ENCODE measurements at places on chromosomes 2 and 18.

- DNase-seq: no peak
Measured at GRCh38 chr2:135212757-135213156, 160.7 kb downstream of the RAB3GAP1 start.

- no peak for DNase-seq
Measured at GRCh38 chr18:58616446-58616845, 12.4 kb downstream of the ALPK2 start.

GRCh38 chr18:58225101-58225500 lies 181.1 kb downstream of the NEDD4L start:
- DNase-seq: no peak

GRCh38 chr2:135825550-135826176 lies 11.3 kb downstream of the LCT start:
- DNase-seq: no peak

DNA sequence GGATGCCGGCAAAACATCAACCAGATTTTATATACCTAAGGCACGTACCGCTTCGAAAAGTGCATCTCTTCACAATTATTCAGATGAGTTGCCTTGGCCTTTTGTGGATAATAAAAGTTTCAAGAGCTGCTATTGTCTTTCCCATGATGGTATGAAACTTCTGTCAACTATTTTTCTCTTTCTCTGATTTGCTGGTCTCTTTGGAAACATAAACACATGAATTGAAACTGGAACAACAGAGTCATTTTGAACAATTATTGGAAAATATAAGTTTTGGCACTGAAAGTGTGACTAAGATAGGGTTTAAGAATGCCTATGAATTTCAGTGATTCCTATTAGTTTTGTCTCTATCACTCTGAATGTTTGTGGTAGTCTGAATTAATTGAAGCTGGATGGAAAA lies 109.9 kb downstream of the DPP4 start:
- DNase-seq: no peak

GRCh38 chr2:175463589-175464310 lies 282.2 kb upstream of the ATP5MC3 start:
- DNase-seq: no peak

GRCh38 chr2:23563673-23564614 lies 179.0 kb downstream of the KLHL29 start:
- DNase-seq: no peak

GRCh38 chr2:118856330-118856977 lies 9.0 kb upstream of the EN1 start:
- DNase-seq: no peak

GRCh38 chr2:74576863-74577229 lies 22.3 kb downstream of the DOK1 start:
- DNase-seq: no peak

DNA sequence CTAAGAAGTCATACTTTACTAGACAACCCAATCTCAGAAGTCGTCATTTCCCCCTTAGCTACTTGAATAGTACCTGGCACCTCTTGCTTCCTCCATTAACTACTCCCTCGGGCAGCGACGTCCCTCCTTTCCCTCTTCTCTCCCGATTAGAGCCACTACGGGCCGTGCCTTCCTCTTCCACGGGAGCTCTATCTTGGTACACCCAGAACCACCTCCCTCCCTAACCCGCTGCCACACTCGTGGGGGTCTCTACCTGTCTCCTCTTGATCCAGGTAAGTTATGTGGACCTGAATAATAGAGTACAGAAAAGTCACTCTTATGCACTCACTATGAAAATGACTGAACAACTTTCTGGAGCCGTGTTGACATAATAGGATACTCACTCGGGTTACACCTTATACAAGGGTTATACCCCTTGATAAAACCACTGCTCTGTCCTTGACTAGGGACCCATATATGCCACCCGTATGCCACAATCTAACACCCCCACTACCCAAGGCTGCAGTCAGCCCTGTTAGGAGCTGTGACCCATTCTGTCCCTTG lies 595 bp upstream of the HDHD2 start:
- DNase-seq: peak; percentile 15

- DNase-seq: no peak
Measured at GRCh38 chr2:197372592-197372991, 62.0 kb upstream of the ANKRD44 start.

DNA sequence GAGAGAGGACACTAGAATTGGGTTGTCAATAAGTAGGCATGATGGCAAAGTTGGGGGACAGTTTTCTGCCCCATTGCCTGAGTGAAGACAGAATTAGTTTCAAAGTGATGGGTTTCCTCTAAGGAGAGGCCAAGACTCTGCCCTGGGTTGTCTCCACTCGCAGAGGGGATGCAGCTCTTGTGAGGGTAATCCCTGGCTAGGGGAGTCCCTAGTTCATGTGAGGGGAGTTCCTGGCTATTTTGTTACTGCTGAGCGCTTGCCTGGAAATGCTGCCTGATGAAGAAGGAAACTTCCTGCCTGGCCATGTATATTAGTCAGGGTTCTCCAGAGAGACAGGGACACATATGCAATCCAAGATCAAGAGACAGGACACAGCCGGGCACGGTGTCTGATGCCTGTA lies 501.5 kb downstream of the BCL11A start:
- DNase-seq: no peak

DNA sequence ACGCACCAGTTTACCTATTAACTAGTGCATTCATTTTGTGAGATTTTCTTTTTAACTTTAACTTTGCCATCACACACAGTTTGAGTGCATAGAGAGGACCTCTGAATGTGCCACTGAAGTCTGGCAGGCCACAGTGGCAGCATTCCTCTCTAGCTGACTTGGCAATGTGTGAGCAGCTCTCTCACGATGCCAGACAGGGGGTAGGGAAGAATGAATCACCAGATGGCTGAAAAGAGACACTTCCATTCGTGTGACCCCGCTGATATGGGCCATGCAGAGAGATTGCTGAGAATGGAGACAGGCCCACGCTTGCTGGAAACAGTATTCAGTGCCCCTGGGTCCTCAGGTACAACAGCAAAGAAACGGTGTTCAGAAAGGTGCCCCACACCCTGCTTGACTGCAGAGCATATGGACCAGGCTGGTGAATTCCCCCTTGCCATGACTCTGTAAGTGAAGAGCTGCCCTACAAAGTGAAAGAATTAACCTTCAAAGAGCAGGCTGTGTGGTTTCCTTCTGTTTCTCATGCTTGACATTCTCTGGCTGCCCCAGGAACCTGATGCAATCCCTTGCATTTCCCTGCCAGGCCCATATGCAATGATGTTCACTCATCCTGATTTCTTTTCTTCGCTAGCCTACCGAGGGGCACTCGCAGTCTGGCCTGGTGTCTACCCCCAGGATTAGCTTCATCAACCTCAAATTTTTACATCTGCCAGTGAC lies 236.1 kb downstream of the CDH20 start:
- no peak for DNase-seq

DNA sequence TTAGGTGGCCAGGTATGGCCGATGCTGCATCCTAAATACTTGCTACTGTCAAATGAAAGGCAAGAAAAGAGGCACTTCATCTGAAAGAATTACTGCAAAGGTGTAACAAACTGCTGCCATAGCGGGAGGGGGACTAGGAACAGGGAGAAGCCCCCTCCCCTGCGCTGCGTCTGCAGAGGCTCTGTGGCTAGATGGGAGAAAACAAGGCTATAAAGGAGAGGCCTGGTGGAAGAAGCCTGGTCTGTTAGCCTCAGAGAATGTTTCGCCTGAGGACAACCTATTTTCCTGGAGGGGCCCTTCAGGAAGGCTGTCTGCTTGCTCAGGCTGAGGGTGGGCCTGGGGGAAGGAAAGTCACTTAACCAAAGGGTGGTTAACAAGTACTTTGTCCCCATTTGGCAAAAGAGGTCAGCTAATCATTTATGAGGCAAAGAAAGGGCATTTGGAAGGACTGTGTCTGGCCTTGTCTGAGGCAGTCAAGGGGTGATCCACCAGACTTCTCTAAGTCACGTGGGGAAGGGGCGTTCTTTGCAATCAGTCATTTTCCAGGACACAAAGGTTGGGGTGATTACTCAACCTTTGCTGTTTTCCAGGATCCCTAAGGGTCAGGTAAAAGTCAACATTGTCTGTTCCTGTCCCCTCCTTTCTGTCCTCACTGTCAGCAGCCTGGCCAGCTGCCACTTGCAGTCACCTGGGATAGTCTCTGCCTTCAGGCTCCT lies 103.0 kb upstream of the TMEM200C start:
- no peak for DNase-seq

DNA sequence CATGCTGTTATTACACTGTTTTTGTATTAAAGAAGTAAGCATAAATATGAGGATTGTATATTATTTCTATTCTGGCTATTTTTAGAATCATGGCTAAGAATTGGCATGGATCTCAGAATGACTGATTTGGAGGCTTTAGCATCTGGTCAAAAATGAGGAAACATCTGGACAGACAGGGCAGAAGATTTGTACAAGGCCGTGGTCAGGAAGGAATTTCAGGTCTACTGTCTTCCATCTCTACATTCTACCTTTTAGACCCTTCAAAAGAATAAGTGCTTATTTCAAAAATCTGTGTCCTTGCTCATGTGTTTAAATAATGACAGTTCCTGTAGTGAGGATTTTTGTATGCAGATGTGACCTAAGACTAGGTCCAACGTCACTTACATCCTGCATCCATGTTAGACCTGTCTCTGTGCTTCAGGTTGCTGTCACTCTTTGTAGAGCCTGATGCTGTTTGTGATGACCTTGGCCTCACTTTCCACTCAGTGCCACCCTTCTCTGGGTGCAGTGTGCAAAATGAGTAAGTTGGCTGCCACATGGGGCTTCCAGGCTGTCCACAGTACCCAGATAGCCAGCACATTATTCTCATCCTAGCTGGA lies 54.7 kb upstream of the B3GNT2 start:
- peak; percentile 50 for DNase-seq

- DNase-seq: no peak
Measured at GRCh38 chr2:240922245-240922981, 16.3 kb downstream of the CROCC2 start.

DNA sequence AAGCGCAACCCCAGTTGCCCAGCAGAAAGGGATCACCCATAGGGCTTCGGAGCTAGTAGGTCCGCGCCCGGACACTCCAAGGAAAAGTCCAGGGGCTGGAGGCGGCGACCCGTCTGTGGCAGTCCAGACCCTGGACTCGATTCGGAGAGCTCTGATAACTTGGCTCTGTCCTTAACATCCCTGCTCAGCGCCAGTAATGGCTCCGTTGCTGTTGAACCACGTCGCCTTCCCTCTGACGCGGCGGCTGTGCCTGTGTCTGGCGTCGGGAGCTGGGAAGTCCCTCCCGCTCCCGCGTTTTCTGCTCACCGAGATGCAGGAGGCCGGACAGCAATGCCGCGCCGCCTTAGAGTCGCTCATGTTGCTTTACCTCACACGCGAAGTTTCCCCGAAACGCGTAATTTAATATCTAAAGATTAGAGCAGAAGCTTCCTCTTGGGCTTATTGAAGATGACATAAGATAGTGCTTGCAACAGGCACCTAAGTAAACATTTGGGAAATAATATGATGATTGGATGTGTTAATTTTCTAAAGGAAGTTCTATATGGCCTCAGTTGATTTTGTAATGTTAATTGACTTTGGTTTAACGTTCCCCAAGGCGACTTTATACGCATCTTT lies 1.3 kb upstream of the ZBTB14 start:
- DNase-seq: no peak

DNA sequence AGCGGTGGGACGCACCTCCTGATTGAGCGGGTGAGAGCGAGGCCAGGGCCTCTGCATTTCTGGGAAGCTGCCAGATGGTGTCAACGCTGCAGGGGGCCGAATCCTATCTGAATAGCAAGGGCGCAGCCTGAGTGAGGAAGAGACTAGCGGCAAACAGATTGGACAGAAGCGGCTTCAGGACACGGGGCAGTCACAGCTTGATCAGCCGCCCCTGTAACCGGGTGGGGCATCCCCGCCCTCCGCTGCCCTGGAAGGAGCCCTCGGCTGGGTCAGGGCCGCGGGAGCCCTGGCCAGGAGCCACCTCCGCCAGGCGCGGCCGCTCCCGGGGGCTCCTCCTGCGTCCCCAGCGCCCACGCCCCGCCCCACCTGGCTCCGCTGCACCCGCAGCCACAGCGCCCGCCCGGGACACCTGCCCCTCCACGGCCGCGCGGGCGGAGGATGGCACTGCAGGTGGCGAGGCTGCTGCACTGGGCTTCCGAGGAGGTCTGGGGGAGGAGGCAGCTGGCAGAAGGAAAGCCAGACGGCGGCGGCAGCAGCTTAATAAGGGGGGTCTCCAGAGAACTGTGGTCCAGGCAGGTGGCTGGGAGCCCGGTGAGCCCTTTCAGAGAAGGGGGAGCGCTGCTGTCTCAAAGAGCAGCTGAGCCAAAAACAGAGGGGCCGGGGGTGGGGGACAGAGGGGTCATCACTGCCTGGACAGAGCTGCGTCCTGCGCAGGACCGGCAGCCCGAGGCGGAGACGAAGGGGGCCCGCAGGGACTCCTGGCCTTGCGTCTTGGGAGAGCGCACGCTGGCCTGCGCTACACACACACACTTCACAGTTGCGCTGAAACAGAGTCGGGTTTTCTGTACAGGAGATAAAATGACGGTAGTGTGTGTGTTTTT lies 18.8 kb upstream of the SOX11 start:
- no peak for DNase-seq

DNA sequence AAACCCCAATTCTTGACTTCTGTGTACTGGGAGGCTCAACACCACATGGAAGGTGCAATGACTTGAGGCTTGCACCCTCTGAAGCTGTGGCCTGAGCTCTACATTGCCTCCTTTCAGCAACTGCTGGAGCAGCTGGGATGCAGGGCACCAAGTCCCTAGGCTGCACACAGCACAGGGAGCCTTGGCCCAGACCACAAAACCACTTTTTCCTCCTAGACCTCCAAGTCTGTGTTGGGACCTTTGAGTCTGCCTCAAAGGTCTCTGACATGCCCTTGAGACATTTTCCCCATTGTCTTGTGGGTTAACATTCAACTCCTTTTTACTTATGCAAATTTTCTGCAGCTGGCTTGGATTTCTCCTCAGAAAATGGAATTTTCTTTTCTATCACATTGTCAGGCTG lies 62.6 kb upstream of the KCNE4 start:
- no peak for DNase-seq

- DNase-seq: no peak
Measured at GRCh38 chr2:127117603-127118002, 10.6 kb upstream of the BIN1 start.

GRCh38 chr2:200051611-200051945 lies 96.2 kb downstream of the MAIP1 start:
- no peak for DNase-seq

- no peak for DNase-seq
Measured at GRCh38 chr18:13536578-13536977, 189.8 kb downstream of the FAM210A start.

Measured in NAMALWA (cell line).